Panc1 (cell line): ENCODE measurements at places on chromosomes 6 and 20.
A peak's percentile ranks its signal among the peaks of the same experiment; 100 is the strongest.

- no peak for DNase-seq
Observed at GRCh38 chr6:28814032-28814976, 109.5 kb downstream of the TRIM27 start.

GRCh38 chr20:53099856-53100255, 127.7 kb downstream of the TSHZ2 start:
- DNase-seq = no peak

DNA sequence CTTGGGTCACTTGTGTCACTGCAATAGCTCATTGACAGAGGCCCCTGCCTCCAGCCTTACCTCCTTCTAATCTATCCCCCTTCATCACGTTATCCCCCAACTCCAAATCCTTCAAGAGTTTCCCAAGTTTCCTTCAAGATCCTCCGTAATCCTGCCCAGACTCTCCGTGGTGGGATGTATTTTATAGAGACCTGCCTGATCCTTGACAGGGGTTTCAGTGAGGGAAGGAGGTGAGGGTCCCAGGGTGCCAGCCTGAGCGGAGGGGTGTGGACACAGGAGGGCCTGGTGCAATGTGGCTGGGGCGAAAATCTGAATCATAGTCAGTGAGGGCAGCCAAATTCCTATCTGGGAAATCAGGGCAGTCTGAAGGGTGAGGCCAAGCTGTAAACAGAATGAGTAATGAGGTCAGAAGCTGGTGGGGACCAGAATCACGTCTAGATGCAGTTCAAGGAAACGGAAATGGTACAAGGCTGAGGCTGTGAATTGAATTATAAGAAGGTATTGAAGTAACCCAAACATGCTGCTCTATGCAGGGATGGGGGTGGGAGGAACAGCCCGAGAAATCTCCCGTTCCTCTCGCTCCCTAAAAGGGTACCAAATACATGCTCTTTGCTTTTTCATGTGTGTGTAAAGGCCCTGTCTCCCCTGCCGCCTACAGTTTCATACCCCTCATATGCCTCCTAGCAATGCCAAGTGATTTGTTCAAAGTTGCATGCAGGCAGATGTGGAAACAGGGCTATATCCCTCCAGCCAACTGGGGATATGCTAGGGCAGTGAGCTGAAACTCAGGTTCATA, 35.4 kb upstream of the PIM1 start:
- DNase-seq = peak; percentile 95

DNA sequence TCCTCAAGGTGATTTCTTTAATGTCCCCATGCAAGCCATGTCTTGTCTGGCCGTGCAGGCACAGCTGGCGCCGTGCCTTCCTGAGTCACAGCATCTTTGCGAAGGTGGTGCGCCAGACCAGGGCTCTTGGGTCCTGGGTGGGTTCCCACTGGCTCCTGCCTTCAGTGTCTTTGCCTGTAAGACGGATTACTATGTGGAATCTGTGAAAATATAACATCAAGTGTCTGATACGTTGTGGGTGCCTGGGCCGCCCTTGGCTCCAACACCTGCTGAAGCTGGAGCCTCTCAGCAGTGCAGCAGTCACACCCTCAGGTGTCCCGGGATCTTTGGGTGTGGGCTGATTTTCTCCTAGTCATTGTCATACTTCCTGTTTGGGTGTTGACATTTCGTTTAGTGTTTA, 3.2 kb downstream of the OSBPL2 start:
- DNase-seq = no peak

GRCh38 chr6:145529582-145529981, 205.7 kb downstream of the EPM2A start:
- DNase-seq = no peak

GRCh38 chr6:112600168-112600567, 253.0 kb downstream of the RFPL4B start:
- DNase-seq = no peak

- DNase-seq = no peak
Observed at GRCh38 chr6:118875672-118876071, 18.3 kb upstream of the ASF1A start.

DNA sequence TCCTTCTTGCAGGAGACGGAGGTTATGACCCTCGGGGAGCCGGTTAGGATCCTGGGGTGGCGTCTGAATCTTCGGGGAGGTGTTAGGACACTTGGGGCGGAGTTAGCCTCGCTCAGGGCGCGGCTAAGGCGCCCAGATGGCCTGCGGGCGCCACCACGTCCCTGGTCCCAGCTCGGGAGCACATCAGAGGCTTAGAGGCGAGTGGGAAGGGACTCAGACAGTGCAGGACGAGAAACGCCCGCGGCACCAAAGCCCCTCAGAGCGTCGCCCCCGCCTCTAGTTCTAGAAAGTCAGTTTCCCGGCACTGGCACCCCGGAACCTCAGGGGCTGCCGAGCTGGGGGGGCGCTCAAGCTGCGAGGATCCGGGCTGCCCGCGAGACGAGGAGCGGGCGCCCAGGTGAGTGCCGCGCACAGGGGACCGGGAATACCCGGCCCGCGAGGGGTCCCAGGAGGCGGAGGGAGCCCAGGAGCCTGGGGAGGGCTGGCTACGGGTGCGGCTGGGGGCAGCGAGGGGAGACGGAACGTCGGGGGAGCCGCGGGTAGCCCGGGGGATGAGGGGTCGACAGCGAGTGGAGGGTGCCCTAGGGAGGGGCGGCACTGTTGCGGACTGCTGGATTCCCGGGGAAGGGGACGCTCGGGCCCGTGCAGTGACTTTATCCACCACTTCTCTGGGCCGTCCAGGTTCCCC, at the start of gene HCK:
Gene HCK (plus strand): TSS at position 153 of the 688 bp plus-strand sequence.
- no peak for DNase-seq

DNA sequence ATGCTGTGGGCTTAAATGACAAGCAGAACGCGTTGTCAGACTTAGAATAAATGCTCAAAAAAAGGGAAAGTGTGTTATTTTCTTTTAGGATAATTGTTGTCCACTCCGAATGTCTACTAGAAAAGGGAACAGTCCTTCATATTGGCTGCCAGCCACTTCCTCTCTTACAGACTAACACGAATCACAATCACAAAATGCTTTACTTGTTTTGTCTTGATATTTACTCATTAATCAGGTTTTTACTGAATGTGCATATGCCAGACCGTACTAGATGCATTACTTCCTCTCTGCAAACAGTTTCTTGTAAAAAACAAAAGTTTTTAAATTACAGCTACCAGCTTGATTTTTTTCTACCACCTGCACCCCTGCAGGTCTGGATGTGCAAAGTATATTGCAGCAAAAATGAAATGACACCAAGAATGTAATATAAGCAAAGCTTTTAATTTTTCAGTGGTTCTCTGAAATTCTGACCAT, 821 bp downstream of the DHX35 start:
- DNase-seq = no peak

DNA sequence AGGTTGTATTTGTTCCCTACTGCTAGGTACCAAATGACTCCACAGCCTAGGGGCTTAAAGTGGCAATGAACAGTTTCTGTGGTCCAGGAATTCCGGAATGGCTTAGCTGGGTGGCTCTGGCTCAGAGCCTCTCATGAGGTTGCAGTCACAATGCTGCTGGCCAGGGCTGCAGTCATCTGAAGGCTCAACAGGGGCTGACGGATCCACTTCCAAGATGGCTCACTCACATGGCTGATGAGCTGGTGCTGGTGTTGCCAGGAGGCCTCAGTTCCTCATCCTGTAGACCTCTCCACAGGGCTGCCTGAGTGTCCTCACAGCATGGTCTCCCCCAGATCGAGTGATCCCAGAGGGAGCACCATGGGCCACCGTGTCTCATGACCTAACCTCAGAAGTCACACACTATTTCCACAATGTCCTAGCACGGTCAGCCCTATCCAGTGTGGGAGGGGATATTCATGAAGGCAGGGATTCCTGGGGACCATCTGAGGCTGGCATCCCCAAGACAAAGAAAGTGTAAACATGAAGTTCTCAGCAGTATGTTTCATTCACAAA, 19.0 kb upstream of the BPI start:
- DNase-seq = no peak

DNA sequence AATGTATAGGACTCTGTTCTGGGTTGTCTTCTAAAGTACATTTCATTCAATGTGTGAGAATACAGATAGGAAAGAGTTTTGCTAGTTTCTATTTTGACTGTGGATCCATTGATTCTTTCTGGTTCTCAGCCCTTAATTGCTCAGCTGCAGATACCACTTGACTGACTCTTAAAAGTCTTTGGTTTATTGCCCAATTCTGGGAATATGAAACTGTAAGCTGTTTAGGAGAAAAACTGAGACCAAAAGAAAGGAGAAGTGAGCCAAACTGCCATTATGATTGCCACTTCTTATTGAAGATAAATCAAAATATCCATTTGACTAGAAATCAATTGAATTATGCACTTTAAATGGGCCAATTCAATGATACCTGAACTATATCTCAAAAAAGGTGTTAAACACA, 211.4 kb downstream of the ESR1 start:
- no peak for DNase-seq

DNA sequence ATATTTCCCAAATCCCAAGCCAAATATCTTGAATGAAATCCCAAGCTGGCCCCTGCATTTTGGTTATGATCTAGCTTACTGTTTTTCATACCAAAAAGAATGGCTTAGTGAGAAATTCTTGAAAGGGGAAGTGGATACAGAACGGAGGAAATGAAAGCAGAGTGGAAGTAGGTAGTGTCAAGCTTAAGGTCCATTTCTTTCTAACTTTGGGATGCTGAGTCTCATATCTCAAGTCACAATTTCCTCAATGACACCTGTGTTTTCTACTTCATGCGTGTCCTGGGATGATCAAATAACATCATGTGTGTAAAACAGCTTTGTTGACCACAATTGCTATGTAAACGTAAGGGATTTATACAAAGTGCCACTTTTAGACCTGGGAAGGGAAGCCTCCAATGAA, 238.8 kb upstream of the SLC35B3 start:
- no peak for DNase-seq

DNA sequence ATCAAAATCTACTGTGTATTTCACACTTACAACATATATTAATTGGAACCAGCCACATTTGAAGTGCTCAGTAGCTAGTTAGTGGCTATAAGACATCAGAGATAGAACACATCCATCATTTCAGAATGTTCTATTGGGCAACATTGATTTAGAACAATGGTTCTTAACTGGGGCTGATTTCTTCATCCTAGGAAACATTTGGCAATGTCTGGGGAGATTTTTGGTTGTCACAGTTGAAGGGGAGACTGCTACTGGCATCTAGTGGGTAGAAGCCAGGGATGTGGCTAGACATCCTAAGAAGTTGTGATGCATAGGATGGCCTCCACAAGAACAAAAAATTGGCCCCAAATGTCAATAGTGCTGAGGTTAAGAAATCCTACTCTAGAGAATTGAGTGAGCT, 132.5 kb downstream of the OLIG3 start:
- DNase-seq = no peak

GRCh38 chr20:10857352-10858070, 183.7 kb upstream of the JAG1 start:
- DNase-seq = no peak

DNA sequence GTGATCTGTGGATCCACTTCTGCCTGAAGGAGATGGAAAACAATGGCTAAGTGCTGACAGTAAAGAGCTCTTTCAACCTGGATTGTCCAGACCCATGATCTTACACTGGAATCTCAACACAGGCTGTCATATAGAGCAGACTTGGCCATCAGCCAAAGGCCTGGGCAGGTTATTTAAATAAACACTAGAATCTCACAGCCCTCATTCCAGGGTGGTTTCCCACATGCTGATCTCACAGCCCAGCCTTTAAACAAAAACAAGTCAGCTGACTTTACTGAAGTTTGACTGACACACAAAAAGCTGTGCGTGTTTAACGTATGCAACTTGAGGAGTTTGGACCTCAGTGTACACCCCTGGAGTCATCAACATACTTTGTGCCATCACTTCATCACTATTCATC, 28.4 kb downstream of the SYNDIG1 start:
- no peak for DNase-seq

DNA sequence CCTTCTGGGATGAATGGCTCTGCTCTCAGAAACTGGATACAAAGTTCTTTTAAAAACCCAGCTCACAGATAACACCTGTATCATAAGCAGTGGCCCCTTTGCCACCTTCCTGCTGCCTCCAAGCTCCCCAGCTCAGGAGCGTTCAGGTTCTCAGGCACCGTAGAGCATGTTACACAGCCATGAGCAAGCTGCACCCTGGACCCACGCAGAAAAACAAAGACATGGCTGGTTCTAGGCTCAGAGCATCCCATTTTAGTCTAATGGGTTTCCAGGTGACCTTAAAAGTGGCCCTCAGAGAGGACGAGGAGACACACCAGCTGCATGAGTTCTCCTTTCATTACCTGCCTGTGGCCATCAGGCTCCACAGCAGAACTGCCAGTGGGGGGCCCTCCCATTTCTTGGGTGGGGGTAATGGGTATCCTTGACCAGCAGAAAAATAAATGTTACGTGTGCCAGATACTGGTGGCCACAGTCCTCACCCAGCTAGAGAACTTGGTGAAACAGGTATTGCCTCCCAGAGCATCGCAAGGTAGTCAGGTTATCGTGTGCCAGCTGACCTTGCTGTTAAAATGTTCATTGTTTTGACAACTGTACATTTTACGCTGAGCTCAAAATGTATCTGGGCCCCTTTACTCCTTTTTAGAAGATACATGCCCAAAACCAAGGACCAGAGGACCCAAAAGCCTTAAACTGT, 7.5 kb downstream of the PSMA7 start:
- no peak for DNase-seq
